ENCODE measurements at places on chromosomes 16 and 17.

DNA sequence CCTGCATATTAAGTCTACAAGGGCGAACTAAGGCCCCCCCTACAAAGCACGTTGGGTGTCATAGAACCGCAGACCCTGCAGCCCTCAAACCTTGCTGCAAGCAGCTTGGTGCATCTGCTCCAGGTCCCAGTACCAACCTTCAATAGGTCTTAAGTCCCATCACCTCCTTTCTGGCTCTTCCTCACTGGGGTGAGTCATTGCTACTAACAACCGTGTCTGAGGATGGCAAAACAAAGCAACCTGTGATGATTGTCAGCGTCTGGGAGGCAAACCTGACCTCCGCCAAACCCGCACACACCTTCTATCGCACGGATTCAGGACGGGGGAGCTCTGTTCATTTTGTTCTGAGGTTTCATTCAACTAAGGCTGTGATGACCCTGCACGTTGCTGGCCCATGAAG is 138.9 kb downstream of the SLC39A11 start:
- no peak for DNase-seq

DNA sequence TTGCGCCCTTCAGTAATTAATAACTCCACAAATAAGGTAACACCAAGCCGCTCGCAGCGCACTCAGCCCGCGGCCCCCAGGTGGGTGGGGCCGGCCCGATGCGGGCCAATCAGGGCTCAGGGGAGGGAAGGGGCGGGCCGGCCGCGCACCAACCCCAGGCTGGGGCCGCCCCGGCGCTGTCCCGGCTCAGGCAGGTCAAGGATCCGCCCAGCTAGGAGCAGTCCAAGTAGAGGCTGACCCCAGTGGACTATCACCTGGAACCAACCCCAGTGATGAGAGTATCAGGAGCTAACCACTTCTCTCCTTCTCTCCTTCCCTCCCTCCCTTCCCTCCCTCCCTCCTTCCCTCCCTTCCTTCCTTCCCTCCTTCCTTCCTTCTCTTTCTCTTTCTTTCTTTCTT is 110.8 kb downstream of the C16orf78 start:
- no peak for DNase-seq

DNA sequence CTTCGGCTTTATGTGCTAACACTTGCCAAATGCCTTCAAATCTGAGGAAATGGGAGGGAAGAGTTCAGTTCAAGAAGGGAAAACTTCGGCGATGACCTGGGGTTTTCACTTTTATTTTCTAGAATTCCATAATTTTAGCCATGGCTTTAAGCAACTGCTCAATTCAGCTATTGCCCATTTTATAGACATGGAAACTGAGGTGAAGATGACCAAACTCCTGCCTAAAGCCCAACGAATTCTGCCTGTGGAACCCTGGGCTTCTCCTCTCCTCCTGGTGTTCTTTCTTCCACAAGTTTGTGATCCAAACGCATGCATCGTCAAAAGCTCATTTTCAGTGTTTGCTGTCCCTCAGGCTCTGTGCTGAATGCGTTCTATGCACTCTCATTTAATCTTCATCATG is 49.4 kb upstream of the NDRG4 start:
- no peak for DNase-seq

DNA sequence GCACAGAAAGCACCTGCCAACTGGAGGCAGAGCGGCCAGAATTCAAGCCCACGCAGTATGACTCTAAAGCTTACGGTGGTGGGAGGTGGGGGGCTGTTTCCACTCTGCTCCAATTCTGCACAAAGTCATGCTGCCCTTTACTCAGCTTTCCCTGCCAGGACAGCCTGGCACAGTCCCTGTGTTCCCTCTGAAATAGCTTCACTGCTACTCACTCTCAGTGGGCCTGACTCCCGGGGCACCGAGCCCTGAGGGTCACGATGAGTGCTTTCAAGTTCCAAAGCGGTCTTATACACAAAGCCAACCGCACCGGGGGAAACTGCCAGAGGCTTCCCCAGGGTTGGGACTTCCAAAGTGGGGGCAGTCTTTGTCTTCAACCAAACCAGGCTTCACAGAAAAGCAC is 306.1 kb upstream of the XYLT1 start:
- DNase-seq: no peak

DNA sequence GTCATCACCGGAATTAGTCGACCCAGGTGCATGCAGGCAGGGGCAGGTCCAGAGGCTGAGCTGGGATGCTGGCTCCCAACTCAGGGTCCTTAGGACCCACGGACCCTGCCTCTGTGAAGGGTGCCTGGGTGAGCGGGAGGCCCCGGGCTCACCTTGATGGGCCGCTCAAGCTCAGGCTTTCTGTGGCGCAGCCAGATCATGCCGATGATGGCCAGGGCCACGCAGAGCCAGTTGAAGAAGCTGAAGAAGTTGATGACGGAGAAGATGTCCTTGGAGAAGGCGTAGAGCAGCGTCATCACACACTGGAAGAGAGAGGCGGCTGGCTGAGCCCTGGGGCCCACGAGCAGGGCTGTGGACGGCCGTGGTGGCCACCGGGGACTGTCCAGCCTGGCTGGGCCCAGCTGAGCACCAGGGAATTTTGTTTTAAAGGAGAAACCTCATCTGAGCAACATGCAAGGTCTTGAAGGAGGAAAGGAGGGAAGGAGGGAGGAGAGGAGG is 32.9 kb downstream of the SLC7A5 start:
- DNase-seq: no peak
